ENCODE measurements at places on chromosomes 5 and 9. TPM values are rescaled to one million over a fixed set of nuclear protein-coding genes. Genes with fewer than 3 reads are reported as not detected.

NDUFS6 gene
- total RNA-seq: 37.4 TPM

TMEM203 gene
- 40.2 TPM for total RNA-seq

GARIN3 gene
- total RNA-seq: not detected

PDE8B gene
- total RNA-seq: 0.64 TPM

PLAC8L1 gene
- not detected for total RNA-seq

CLIC3 gene
- total RNA-seq: 43.2 TPM

SLC22A4 gene
- total RNA-seq: 6.8 TPM

Measured in fibroblast of villous mesenchyme (primary cell).